Fibroblast of skin of back (primary cell): ENCODE measurements at places on chromosomes 4 and X.
A peak's percentile ranks its signal among the peaks of the same experiment; 100 is the strongest.

- DNase-seq = no peak
These were observed 110.4 kb downstream of the RPA4 start for GRCh38 chrX:96994093-96994492.

- no peak for DNase-seq
These were observed 90.8 kb downstream of the GATB start for GRCh38 chr4:151669990-151670389.

GRCh38 chr4:102492531-102493241, 8.5 kb upstream of the NFKB1 start:
- no peak for DNase-seq

- DNase-seq = no peak
These were observed 39.1 kb upstream of the BMP2K start for GRCh38 chr4:78737035-78737434.

DNA sequence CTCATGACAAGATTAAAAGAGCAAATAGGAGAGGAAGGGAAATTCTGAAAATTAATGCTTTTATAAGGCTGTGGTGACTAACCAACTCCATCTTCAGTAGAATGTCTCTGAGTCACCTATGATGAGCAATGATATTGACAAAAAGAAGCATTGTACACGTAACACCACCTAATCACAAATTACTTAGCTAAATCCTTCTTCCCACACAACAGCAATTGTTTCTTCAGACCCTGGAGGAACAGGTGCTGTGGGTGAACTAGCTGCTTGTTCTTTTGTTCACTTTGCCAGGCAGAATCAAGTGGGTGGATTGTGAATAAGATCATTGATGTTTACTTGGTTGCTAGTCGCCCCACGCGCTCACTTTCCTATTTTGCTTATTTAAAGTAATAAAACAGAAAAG, 315.5 kb downstream of the CAMK2D start:
- peak; percentile 85 for DNase-seq

- peak; percentile 62 for DNase-seq
These were observed 254.6 kb upstream of the KCNIP4 start for GRCh38 chr4:22202975-22203710.

- DNase-seq = no peak
These were observed 1.3 kb downstream of the BGN start for GRCh38 chrX:153495903-153496589.

DNA sequence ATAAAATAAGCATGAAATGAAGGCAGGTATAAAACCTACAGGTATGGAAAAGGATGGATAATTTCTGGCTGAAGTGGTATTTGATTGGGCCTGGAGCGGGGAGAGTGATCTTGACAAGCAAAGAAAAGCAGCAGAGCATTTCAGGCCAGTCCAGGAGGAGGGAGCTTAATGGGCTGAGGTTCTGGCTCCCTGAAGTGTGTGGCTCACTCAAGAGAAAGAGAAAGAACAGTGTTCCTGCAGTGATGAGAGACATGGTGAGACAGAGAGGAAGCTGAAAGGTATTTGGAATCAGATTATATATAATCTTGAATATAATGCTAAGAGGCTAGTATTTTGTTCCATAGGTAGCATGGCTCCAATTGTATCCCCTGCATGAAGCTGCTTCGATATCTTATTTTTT, 153.5 kb downstream of the MGST2 start:
- DNase-seq = no peak

GRCh38 chr4:169254546-169254983, 16.2 kb downstream of the SH3RF1 start:
- DNase-seq = peak; percentile 84

- peak; percentile 99 for DNase-seq
These were observed 69.2 kb upstream of the GRID2 start for GRCh38 chr4:92234393-92235176.

GRCh38 chrX:29842552-29842951, 372.8 kb upstream of the MAGEB2 start:
- DNase-seq = no peak

DNA sequence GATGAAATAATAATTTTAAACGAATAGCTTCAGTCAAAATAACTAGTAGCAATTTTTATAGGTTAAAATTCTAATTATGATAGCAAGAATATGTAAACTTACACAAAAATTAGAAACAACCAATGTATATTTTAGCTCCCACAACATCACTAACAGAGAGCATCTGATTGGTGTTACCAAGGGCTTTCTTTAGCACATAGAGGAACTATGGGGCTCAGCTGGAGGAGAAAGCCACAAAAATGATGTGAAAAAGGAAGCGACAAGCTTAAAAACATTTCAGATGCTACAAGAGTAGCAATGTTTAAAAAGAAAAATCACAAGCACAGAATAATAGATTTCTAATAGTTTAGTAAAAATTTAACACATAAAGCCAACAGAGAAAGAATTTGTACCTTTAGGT, 56.3 kb downstream of the ATP8A1 start:
- DNase-seq = no peak

GRCh38 chr4:145843639-145844038, 95.0 kb downstream of the ZNF827 start:
- DNase-seq = no peak

DNA sequence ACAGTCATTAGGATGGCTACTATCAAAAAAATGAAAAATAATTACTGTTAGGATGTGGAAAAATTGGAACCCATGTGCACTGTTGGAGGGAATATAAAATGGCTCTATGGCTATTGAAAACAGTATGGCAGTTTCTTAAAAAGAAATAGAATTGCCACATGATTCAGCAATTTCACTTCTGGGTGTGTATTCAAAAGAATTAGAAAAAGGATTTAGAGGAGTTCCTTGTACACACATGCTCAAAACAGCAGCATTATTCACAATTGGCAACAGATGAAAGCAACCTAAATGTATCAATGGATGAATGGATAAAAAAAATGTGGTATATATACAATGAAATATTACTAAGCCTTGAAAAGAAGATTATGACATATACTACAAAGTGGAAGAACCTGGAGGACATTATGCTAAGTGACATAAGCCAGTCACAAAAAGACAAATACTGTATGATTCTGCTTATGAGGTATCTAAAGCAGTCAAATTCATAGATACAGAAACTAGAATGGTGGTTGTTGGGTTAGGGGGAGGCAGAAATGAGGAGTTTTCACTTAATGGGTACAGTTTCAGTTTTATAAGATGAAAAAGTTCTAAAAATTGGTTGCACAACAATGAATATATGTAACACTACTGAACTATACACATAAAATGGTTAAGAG, 123.2 kb downstream of the ELOVL6 start:
- no peak for DNase-seq

- DNase-seq = no peak
These were observed 61.2 kb upstream of the MND1 start for GRCh38 chr4:153283260-153283659.

DNA sequence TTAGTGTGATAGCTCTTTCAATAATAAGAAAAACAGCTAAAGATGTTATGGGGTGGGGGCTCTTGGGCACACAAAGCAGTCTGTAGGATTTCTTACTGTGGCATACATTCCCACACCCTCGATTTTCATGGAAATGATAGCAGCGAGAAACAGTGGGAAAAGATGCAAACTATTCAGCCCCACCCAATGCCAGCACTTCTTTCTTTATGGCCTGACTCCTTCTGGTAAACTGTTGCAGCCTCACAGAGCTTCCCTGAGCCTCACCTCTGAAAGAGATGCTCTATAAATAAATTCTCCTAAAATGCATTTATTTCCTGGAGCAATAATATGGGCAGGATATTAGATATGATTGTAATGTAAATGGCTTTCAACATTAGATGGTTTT, 910 bp downstream of the ANK2 start:
- no peak for DNase-seq

GRCh38 chr4:140869446-140869845, 113.3 kb upstream of the TBC1D9 start:
- no peak for DNase-seq

- DNase-seq = no peak
These were observed 23.0 kb upstream of the RADX start for GRCh38 chrX:106588801-106589200.

DNA sequence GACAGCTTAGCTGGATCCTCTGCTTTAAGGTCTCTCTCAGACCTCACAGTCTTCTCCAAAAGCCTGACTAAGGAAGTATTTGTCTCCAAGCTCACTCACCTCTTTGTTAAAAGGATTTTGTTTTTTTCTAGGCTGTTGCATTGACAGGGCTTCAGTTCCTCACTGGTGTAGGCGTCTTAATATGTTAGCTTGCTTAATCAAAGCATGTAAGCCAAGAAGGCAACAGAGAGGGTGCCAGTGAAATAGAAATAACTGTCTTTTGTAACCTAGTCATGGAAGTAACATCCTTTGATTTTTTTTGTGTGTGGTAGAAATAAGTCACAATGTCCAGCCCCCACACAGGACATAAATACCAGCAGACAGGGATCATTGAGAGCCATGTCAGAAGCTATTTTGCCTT, 58.8 kb downstream of the FIP1L1 start:
- no peak for DNase-seq

DNA sequence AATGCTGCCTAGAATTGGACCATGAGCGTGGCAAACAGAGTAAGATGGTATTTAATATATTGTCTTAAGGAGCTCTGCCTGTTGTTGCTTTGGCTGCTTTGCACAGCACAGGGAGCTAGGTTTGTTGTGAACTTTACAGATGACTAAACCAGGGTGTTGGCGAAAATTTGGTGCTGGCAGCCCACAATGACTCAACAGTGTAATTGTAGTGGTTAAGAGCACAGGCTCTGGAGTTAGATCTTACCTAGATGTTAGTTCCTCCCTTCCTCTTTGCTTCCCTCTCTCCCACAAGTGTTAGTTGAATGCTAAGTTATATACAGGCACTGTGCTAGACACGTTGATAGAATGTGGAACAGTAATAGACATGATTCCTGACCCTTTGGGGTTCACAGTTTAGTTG, 128.9 kb upstream of the TRPC5 start:
- DNase-seq = peak; percentile 0

DNA sequence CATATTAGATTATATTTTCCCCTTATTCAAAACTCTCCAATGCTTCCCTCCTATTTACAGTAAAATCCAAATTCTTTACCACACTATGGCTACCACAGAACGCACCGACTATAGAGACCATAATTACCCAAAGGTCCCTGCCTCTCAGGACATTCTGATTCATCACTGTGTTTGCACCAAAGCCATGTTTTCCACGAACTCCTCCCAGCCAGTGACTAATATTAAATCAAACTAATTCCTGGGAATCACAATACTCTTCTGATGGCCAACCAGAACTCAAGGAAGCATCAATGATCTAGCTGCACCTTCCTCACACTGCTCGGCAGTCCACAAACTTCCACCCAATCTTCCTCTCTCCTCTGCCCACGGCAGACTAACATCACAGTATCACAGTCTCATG, 24.2 kb upstream of the EDNRA start:
- DNase-seq = peak; percentile 32

DNA sequence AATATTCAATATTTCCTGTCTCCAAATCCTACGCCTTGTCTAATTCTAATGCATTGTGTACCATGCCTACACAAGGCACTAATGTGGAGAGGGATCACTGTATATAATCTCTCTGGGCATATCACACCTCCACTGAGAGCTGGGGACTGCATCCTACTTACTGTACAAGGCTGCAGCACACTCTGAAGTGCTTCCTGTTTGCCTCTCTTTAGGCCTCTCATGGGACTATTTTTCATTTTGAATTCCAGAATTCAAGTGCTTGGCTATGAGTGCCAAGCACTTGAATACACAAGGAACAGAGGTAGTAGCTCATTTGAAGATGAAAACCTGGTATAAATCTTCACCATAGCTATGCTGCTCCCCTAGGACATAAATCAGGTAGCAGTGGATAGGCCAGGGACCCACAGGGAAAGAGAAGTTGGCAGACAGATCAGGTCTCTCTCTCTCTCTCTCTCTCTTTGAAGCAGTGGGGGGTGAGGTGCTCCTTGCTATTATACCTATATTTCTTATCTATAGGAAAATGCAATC, 229.7 kb upstream of the MBNL3 start:
- no peak for DNase-seq

GRCh38 chrX:155880586-155881157, 473 bp upstream of the VAMP7 start:
- DNase-seq = peak; percentile 3

DNA sequence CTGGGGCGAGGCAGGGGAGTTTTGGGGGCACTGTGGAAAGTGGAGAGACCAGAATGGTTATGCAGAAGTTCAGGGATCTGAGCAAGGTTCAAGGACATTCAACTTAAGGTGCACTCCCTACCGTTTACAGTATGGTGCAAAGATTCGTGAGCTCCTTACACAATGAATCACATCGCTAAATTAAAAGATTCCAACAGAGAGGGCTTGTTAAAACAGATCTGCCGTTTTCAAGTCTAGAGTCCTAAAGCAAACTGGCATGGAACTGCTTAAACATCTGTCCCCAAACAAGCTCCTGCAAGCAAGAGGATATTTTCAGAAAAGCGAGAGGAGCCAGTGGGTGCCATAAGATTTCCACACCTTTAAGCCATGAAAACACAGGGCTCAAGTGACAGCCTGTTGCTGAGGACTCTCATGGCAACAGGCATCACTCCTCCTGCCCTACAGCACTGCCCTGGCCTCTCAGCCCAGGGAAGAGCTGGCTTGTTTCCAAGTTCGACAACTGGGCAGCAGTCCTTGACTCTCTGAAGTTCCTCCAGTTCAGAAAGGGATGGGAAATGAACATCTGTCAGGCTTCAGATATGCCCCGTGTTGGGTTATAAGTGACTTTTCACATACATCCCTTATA, 10.0 kb downstream of the FAM184B start:
- DNase-seq = no peak
